Placental epithelial cell (primary cell): ENCODE measurements at places on chromosomes 7 and 10. TPM values are rescaled to one million over a fixed set of nuclear protein-coding genes. Genes with fewer than 3 reads are reported as not detected.

Gene ZSCAN25
- total RNA-seq = 21.0 and 28.3 TPM in 2 replicates

Gene TEX36
- total RNA-seq = under 0.01 and 0.54 TPM in 2 replicates

Gene OR9A2
- total RNA-seq = 1.2 TPM in 1 of 2 replicates, not detected in the other

Gene SFRP4
- 0.79 TPM in 1 of 2 replicates, not detected in the other for total RNA-seq

Gene PPP1R17
- not detected in 2 replicates for total RNA-seq

Gene ZNF804B
- not detected in 2 replicates for total RNA-seq

Gene ADD3
- total RNA-seq = 221 and 354 TPM in 2 replicates

Gene ACHE
- 1.5 and 2.0 TPM in 2 replicates for total RNA-seq

Gene SRRM3
- 0.87 and 2.7 TPM in 2 replicates for total RNA-seq

Gene LRRC61
- 7.9 and 12.0 TPM in 2 replicates for total RNA-seq

Gene PON3
- total RNA-seq = 3.8 and 5.1 TPM in 2 replicates

Gene JAZF1
- 1.2 and 1.5 TPM in 2 replicates for total RNA-seq

Gene CDH23
- total RNA-seq = 5.6 and 31.4 TPM in 2 replicates

Gene ITPRID1
- total RNA-seq = under 0.01 TPM in 1 of 2 replicates, not detected in the other

Gene TMEM26
- total RNA-seq = under 0.01 TPM in 1 of 2 replicates, not detected in the other
